GM12865 (cell line): ENCODE measurements at places on chromosomes 2 and 18.
A peak's percentile ranks its signal among the peaks of the same experiment; 100 is the strongest.

- no peak for DNase-seq
Observed at GRCh38 chr2:27967076-27967475, 76.5 kb downstream of the BABAM2 start.

DNA sequence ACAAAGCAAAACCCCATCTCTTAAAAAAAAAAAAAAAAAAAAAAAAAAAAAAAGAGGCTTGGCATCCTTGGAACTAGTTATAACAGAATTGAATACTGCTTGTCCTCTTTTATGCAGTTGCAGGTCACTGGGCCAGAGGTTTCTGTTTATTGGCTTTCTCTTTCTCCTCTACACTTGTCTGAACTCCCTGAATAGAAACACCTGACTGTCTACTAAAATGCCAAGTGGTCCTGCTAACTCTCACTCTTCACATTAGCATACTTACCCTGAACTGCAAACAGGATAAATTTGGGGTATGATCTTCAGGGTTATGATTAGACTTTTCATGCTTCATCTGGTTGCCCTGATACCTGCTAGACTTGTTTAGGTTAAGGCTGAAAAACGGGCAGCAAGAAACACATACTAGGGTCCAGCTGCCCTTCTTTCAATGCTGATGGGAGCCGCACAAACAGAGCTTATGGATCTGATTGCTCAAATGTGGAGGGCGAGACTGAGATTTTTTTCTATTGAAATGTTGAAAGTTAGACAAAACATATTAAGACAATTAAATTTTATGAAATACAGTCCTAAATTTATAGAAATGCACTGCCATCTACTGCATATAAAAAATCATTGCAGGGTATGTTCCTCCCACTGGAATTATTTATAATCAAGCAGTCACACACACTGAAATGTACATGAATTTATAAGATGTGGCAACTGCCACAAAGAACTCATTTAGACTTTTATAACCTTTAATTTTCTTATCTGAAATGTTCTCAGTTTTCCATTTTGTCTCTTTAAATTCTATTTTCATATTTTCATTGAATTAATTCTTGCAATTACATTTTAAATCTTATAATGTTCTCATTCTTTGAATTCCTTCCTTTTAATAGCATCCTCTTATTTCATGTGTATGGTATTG lies 40.8 kb downstream of the GTF3C3 start:
- DNase-seq: no peak

DNA sequence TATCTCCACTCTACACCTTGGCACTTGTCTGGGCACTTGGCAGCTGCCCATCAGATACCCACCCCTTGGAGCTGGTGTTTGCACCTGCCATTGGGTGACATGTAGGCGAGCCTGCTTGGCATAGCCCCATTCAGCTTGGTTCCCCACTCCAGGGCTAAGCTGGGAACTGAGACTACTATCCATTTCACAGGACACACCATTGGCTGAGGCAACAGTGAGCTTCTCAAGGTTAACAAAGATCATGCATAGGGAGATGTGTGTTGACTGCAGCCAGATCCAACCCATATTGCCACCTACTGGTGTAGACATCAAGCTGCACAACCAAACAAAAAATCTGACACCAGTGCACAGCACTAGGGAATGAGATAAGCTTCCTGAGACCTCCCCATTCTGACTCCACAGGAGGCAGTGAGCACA lies 1389.8 kb upstream of the TMEFF2 start:
- DNase-seq: peak; percentile 51

DNA sequence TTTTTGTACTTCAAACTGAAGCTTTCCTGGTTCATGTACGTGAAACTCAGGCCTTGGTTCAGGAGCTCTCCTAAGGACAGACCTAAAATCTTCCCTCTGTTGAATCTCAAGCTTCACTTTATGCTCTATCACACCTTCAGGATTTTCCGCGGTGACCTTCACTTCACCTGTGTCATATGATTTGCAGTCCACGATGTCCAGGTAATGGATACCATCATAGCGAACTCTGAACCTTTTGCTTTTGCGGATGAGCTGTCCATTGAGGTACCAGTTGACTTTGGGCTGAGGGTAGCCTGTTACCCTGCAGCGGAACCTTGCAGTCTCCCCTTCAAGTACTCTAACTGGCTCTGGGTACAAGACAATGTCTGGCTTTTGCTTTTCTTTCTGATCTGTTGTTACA lies 31.2 kb downstream of the TTN start:
- DNase-seq: no peak

GRCh38 chr18:75115514-75115913 lies 93.4 kb downstream of the PTGR3 start:
- no peak for DNase-seq

DNA sequence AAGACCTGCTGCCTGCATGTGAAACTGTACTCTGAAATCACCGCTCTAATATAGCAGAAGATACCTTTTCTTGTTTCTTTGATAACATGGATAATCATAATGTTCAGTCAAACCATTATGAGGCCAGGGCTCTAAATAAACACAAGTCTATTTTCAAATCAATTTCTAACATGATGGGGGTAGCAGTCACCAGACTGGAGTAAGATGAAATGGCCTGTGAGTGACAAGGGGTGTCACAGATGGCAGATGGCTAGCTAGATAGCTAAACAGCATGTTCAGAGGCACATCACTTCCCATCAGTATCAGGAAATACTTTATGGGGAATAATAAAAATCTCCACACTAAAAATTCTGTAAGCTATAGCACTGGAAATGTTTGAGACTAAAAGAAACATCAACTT lies 14.0 kb downstream of the MBD2 start:
- peak; percentile 69 for DNase-seq

DNA sequence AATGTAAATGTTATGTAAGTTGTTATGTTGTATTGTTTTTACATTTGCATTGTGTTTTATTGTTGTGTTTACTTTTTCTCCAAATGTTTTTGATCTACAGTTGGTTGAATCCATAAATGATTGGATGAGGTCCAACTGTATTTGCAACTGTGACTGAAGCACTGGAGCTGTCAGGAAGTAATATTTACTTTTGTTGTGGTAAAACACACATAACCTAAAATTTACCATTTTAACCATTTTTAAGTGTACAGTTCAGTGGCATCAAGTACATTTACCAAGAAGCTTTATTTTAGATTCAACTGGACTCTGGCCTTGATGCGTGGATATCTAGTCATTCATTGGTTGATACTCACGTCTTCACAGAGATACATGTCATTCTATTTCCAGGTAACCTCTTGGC lies 181.8 kb downstream of the THADA start:
- DNase-seq: no peak

DNA sequence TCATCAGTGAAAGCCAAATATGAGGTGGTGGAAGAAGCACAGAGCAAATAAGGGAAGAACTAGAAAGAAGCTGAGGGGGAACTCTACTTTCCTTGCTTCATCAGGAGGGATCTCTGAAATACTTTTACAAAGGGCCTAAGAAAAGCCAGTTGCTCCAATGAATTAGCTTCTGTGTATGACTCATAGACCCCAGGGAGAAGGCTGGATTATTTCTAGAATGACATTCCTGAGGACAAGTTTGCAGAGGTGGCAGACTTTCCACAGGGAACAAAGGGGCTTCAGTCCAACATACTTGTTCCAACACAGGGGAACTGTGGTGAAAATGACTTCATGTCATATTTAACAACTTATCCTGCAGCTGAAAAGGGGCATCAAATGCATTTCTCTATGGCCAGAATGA lies 29.0 kb downstream of the DOK1 start:
- DNase-seq: no peak

GRCh38 chr2:101989740-101990460 lies 1.9 kb upstream of the IL1R2 start:
- no peak for DNase-seq
